Astrocyte of the spinal cord (primary cell): ENCODE measurements at places on chromosomes 16 and 17.
A peak's percentile ranks its signal among the peaks of the same experiment; 100 is the strongest.

- DNase-seq, result peak; percentile 40
Observed at GRCh38 chr16:88920618-88921590, 54.4 kb upstream of the PABPN1L start.

GRCh38 chr17:71791311-71791710, 329.5 kb upstream of the SOX9 start:
- DNase-seq, result no peak

DNA sequence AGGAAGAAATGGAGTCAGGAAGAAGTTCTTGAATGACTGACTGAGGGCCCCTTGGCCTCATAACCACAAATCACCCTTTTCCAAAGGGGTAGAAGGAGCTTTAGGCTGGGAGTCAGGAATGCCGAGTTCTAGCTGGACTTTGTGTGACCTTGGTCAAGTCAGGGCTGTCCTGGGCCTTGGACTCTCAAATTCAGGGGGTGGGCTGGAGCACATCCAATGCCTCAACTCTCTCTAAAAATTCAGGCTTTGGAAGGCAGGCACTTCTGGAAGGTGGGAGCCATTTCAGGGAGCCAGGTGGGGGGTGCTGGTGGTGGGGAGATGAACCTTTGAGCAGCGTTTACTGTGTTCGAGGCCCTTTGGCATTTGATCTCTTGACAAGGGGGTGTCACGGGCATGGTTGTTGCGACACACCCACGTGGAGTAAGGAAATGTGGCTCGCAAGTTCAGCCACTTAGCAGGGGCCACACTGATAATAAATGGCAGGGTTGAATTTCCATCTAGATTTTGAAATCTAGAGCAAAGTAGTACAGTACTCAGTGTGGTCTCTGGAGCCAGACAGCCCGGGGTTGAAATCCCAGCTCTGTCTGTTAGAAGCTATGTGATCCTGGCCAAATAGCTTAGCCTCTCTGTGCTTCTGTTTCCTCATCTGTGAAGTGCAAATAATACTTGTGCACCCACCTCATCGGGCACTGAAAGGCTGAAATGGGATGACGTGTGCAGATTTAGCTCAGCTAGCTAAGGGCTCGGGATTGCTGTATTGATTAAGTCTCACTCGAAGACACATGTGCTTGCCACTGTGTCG, 47.1 kb upstream of the CIBAR2 start:
- DNase-seq, result no peak

GRCh38 chr17:8997994-8998628, 23.2 kb upstream of the NTN1 start:
- peak; percentile 54 for DNase-seq

DNA sequence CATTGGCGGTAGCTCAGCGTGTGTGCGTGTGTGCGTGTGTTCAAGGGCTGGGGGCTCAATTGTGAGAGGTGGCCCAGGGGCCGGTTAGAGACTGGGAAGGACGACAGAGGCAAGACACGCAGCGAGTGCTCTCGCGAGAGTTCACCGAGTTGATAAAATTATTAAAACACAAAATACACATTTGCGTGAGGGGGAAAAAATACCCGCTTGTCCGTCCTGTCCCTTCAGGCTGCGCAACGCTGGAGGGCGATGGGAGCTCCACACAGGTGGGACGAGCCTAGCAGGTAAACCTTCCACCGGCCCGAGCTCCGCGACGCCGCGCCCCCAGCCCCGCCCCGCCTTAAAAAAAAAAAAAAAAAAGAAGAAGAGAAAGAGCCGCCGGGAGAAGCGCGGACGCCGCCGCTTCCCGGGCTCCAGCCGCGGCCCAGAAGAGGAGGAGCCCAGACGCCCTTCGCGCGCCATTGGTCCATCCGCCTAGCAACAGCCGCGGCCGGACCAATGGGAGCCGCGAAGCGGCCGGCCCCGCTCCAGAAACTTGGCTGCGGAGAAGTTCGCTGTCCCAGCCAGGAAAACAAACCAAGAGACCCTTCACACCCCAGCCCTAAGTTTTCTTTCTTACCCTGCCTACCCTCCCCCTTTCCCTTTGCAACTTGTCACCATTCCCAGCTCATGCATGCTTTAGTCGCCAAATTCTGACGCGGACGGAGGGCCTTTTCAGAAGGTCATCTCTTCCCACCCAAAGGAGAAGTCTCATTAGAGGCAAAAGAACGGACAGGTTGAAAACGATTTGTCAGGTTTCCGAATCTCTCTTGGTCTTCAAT, 169.9 kb upstream of the MAF start:
- peak; percentile 91 for DNase-seq

DNA sequence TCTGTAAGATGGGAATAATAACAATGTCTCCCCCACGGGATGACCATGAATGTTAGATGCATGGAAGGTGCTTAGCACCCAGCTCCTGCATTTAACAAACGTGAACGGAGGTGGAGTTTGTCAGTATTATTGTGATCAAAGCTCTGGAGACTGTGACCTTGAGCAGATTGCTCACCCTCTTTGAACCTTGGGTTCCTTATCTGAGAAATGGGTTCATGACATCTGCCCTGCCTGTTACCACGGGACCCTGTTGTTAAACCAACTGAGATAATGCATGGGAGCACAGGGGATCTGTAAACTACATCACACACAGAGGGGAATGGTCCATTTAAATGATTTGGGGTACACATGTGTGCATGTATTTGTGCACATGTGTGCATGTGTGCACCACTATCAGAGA, 29.6 kb downstream of the MRM1 start:
- no peak for DNase-seq

DNA sequence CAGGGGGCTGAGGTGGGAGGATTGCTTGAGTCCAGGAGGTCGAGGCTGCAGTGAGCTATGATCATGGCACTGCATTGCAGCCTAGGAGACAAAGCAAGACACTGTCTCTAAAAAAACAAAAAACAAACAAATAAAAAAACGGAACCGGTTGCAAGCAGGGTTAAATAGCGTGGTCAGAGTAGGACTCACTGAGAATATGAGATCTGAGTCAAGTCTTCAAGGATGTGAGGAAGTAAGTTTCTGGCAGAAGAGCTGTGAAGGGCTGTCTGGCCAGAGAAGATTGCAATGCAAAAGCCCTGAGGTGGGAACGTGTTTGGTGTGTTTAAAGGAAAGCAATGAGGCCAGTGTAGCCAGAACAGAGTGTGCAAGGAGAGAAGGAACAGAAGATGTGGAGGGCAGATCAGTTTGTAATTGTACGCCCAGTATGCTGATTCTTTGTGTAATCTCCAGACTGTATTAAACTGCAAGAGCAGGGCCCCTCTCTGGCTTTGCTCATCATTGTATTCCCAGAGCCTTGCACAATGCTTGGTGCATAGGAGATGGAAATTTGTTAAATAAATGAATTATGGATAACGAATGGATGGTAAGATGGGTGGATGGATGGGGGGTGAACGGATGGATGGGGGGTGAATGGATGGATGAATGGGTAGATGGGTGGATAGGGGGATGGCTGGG, 6.3 kb downstream of the G6PC1 start:
- DNase-seq, result no peak

DNA sequence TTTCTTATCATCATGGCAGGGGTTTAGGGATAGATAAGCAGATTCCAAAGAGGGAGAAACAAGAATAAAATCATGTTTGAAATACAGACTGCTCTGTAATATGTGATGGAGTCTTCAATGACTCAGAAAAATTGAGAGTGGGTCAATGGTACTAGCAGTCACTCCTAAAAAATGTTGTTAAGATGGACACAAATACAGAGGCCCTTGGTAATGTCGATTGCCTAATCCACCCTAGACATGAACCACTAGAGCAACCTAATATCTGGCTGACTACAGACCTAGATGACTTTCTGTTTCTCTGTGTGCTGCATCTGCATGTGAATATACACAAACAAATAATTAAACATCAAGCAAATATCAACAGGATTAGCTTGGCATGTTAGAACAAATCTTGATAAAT, 135.8 kb downstream of the CDH8 start:
- DNase-seq, result peak; percentile 27

DNA sequence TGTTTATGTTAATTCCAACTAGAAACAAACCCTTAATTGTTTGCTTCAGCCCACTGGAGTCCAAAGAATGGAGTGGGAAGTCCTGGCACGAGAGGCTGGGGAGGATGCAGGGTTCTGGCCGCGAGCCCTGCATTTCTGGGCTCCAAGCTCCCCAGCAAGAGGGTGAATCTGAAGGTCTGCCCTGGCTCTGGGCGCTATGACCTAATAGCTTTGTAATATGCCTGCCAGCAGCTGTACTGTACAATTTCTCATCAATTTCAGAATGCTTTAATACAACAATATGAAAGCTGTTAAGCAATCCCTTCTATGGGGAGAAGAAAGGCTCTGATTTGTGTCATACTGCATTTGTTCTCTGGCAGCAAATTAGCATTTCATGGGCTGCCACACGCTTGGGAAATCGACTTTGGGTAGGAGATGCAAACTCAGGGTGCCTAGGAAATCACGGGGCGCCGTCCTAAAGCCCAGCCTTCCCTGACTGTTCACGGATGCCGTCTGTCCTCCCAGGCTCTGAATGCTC, 43.8 kb downstream of the NDEL1 start:
- DNase-seq, result peak; percentile 36

GRCh38 chr17:247767-248166, 66.3 kb upstream of the DOC2B start:
- no peak for DNase-seq

GRCh38 chr17:82351254-82351712, 7.8 kb upstream of the TEX19 start:
- DNase-seq, result no peak

DNA sequence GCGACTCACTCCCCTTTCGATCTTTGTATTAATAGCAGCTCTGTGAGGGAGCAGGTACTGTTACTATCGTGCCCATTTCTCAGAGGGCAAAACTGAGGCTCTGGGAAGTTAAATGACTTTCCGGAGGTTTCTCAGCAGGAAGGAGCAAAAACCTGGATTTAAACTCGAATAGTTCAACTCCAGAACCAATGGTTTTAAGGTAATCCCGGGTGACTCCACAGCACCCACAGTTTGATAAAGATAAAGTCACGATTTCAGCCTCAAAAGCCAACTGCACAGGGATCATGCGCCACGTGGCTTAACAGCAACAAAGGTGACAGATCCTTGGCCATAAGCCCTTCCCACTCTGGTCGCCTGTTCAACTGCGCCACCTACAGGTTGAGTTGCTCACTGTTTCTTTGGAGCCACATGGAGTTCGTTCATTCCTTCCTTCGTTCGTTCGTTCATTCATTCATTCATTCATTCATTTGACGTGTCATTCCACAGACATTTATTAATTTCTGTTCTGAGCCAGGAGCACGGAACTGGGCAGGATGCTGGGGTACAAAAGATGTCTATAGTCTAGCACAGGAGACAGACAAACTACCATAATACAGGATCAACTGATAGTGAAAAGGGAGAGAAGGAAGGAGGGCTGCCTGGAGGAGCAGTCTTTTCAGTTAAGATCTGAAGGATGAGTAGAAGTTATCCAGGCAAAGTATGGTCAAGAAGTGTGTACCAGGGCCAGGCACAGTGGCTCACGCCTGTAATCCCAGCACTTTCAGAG, 134.8 kb downstream of the HS3ST2 start:
- peak; percentile 23 for DNase-seq

DNA sequence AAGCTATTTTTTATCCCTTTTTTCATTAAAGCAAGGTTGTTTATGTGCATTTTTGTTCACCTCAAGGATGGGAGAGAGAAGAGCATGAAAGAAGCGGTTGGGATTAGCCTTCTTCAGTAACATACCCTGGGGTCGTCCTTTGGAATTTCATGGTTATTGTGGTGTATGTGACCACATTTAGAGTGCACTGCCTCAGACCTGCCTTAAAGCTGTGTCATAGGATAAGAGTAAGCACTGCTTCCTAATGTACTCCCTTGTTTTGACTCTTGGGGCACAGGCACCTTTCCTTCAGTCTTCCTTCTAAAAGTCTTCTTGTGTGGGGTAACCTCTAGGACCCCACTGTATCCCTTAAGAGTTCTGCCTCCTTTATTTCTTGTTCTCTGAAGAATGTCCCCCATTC, 28.9 kb downstream of the TNRC6A start:
- DNase-seq, result peak; percentile 21

DNA sequence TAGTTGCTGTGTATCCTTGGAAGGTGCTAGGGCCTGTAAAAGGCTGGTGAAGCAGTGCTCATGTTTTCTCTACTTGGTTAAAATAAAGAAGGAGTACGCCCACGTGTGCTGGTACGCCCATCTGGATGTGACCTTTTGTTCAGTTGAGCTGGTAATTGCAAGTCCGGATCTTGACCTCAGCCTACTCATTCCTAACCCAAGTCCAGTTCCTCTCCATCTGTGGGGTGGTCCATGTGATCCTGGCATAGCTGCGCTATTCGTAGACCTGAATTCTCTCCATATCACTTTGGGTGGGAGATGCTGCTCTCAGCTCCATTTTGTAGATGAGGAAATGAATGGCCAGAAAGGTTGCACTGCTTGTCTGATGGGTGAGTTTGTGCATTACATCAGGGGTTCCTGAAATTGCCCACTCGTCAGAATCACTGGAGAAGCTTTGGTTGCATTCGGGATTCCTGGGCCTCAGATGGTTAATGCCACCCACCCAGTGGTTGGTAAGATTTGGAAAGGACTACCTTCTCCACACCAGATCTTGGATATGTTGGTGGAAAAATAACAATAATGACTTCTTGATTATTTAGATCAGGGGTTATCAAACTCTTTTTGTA, 328.8 kb downstream of the CPPED1 start:
- DNase-seq, result no peak

- peak; percentile 28 for DNase-seq
Observed at GRCh38 chr16:88405216-88406060, 22.7 kb downstream of the ZNF469 start.

- DNase-seq, result no peak
Observed at GRCh38 chr16:17360693-17361122, 110.1 kb downstream of the XYLT1 start.

GRCh38 chr17:17098551-17099179, 56.4 kb downstream of the MPRIP start:
- peak; percentile 31 for DNase-seq

DNA sequence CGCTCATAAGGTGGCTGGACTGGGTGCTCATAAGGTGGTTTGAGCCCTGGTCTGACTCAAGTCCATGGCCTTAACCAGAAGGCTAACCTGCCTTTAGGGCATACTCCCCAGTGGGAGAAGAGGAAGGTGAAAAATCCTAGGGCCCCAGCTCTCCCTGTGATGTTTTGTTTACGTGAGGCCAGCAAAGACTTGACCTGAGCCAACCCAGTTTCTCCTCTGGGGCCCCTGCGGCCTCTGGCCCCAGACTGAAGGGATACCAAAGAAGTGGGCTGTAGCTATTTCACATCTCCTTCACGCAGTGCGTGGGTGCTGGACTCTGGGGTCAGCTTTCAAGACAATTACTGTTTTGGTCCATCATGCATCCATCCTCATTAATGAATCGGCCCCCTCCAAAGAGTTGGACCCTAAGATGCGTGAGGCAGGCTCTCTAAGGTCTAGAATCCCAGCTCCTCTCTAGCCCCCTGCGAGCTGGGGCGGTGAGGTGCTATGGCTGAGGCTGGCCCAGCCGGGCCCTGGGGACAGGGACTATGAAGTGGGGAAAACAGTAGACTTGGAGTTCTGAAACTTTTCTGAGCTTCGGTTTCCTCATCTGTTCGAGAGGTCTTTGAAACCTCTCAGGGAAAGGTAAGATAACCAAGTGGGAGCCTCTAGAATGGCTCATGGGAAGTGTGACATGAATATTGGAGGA, 1.5 kb downstream of the SH2B1 start:
- DNase-seq, result no peak
